CD8-positive, alpha-beta memory T cell (primary cell): ENCODE measurements at places on chromosomes 7 and 10.

DNA sequence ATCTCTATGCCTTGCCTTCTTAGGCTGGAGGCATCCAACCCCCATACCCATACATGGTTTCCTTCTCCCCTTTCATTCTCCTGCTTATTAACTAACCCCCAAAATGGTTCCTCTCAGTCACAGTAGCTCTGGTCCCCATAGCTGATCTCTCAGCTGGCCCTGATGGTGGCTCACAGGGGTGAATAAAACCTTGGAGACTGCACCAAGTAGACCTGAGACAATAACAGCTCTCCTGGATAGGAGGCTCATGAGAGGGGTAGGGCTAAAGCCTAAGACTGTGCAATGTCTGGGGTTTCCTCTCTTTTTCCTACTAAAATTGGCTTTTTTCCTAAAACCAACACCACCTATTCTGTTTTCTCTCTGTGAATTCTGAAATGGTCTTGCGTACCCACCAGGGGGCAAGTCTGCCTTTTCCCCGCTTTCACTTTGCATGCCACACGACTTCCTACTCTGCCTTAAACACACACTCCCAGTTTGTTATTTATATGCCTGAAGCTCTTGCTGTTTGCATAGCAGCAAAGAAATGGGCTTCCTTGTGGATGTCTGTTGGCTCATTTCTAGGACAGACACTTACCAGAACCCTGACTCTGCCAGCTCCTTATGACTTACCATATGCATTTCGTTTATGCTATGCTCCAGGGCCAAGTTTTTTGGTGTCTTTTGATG lies 18.4 kb upstream of the PON1 start:
- no peak for DNase-seq

DNA sequence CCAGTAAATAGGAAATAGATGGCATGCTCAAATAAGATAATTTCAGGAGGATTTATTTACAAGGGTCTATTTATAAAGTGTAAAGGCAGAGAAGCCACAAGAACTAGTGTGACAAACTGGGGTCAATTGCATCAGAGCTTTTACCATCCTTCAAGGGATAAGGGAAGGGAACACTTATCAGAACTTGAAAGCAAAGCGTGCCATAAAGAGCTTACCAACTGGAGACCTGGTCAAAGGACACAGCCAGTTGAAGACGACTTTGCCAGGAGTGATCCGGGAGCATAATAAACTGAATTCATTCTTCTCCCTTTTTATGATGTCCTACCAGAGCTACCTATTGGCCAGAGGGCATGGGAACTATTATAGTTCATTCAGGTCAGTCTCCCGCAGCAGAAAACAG lies 3.2 kb upstream of the PPP1R3A start:
- DNase-seq: no peak

DNA sequence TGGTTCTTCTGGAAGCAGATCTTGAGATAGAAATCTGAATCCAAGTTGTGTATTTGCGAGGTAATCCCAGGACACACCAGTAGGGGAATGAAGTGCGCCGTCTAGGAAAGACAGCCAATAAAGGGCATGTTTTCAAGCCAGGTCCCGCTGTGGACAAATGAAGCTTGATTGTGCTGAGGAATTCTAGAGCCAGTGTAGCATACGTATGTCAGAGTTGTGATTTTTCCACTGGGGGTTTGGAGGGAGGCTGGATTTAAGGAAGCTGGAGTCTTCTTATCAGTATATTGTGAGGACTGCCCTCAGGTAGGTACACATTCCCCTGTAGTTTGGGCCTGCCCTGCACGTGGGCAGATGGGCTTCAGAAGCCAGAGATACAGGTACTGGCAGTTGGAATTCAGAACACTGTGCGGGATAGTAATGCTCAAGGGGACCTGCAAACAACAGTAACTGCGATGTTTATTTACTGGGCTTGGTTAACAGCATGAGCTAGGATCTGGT lies 50.9 kb downstream of the GALNT11 start:
- DNase-seq: no peak

DNA sequence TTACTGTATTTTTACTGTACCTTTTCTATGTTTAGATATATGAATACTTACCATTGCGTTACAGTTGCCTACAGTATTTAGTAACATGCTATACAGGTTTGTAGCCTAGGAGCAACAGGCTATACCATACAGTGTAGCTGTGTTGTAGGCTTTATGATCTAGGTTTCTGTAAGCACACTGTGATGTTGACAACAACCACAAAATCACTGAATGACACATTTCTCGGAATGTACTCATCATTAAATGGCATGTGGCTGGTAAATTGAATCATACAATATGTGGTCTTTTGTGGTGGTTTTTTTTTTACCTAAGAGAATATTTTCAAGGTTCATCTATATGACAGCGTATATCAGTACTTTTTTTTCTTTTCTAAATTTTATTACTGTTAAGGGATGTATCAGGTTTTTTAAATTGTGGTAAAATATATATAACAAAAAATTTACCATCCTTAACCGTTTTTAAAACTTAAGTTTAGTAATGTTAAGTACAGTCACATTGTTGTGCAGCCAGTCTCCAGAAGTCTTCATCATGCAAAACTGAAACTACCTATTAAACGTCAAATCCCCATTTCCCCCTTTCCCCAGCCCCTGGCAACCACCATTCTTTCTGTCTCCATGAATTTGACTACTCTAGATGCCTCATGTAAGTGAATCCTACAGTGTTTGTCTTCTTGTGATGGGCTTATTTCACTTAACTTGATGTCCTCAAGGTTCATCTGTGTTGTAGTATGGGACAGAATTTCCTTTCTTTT lies 21.5 kb downstream of the BTAF1 start:
- no peak for DNase-seq

DNA sequence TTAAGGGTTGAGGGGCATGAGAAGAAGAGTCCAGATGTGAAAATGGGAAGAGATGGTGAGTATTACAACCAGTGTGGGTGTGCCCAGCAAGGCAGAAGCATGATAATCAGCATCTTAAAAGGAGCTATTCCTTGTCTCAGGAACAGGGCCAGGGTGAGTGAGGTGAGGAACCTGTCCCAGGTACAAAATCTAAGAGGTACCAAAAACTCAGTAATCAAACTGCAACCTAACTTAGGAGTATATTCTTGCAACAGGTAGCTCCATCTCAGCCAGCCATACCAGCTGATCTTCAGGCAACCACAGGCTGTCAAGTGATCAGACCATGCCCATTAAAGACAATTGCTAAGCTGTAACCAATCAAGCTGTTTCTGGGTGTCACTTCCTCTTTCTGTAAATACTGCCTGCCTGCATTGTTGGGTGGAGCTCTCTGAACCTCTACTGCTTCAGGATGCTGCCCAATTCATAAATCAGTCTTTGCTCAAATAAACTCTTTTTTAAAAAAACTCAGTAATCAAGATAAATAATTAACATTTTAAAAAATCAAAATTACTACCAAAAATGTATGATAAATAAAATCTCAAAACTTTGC lies 7.4 kb downstream of the KEL start:
- no peak for DNase-seq

GRCh38 chr10:108439397-108439796 lies 1274.9 kb upstream of the SORCS1 start:
- no peak for DNase-seq

DNA sequence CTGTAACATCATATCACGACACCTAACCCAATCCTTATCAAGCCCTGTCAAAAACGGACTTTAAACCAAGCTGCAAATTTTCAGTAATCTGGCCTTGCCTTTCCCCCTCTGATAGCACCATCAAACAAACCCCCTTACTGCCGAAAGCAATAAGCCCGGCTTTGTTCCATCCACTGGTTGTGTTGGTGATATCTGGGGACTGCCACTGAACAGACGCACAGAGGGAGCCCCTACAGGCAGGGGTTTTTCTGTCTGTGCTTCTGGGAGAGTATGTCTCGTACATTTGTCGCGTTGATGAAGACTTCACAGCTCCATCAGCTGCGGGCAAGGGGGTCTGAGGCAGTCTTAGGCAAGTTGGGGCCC lies 550 bp upstream of the PLAU start:
- DNase-seq: no peak

GRCh38 chr10:129021594-129022304 lies 445.3 kb upstream of the MGMT start:
- no peak for DNase-seq

GRCh38 chr7:20298486-20298901 lies 32.2 kb upstream of the ITGB8 start:
- no peak for DNase-seq

DNA sequence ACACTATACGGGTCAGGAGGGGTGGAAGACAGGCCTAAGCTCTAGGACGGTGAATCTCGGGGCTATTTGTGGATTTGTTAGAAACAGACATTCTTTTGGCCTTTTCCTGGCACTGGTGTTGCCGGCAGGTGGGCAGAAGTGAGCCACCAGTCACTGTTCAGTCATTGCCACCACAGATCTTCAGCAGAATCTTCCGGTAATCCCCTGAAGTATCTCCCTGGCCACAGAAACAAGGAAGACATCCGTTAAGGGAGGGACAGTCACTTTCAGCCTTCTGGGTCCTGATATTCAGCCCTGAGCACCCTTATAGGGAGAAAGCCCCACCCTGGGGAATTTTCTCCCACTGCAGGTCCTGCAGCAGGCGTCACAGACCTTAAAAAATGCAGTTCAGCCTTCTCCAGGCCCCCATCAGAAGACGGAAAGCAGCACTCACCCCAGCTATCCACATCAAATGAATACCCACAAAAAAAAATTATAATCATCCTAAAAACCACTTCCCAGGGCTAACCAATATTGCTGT lies 23.2 kb downstream of the PLAC9 start:
- DNase-seq: no peak

DNA sequence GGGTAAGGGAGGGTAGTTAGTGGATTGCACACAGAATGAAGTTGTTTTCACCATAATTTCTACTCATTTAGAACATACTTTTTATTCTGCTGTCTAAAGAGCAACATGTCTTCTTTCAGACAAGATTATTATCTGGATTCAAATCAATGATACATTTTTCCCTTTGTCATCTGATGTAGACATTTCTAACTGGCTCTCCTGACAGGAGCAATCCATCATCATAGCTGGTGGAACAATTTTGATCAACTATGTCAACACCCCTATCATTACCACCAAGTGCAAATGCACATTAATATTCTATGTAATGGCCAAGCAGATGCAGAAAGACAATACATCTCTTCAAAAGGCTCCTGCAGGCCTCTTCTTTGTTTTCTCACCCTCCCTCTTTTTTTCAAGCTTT lies 672.9 kb upstream of the LRRTM3 start:
- no peak for DNase-seq

GRCh38 chr7:112101201-112101846 lies 104.9 kb downstream of the DOCK4 start:
- DNase-seq: no peak

DNA sequence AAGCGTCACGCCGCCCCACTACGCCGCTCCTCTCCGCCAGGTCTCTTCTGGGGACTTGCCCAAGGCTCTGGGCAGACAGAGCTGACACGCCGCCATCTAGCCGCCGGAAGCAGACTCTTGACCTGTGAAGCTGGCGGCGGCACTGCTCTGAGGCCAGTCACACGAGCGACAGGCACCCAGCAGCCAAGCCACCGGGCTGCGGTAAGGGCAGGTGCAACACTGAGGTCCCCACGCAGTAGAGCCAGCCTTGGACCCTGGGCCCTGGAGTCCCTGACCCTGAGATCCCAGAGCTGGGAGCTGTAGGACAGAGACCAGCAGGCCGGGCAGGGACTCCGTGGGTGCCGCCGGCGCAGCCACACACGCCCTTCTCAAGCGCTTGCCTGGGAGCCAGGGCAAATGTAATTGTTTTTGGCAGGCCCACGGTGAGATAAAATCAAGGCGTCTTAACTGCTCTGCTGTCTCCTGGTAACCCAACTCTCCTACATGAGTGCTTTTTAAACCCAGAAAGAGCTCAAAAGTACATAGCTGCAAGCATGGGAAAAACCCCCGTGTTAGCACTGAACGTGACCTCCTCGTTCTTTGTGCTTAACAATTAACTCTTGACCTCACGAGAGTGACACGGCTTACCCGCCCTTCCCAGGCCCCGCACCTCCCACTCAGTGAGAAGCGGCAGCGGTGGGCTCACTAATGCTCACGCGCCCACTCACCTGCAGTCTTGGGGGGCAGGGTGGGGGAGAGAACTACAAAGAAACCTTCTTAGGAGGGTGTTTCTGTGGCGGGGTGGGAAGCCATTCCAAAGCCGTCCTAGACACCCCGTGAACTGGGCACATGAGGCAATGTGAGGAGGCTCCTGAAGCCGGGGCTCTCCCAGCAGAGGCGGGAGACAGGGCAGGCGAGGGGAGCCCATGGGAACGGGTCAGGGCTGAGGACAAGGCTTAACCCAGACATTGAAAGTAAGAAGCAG lies 8.5 kb downstream of the GPER1 start:
- no peak for DNase-seq

GRCh38 chr10:101075775-101076174 lies 14.0 kb downstream of the KAZALD1 start:
- DNase-seq: no peak

DNA sequence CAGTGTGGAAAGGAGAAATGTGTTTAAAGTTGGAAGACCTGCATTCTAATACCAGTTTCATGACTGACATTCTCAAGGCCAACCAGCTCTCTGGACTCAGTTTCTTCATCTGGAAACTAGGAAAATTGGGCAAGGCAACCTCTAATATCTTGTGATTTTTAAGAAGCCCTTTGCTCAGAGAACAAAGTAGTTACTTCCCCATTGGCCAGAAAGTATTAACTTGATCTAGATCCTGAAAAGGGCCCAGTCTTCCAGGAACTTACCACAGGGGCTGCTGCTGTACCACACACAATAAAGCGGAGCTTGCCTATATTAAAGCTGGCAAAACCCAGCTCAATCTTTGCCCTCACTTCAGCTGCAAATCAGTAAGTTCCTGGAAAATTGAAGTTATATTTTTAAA lies 155.6 kb upstream of the ADO start:
- DNase-seq: no peak

DNA sequence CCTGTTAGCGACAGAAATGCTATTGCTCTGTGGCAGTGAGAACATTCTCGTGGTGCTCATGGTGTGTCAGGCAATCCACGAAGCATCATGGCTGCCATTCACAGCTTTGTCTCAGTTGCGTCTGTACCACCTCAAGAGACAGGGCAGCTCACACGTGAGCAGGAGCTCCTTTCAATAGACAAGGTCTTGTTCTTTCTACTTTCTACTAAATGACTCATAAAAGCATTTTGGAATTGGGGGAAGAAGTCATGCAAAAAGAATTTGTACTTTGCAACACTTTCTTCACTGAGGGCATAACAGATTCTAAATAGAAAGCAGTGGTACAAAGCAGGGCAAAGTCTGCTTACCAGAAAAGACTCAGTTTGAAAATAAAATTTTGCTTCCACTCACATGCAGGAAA lies 638.5 kb downstream of the PHTF2 start:
- no peak for DNase-seq

DNA sequence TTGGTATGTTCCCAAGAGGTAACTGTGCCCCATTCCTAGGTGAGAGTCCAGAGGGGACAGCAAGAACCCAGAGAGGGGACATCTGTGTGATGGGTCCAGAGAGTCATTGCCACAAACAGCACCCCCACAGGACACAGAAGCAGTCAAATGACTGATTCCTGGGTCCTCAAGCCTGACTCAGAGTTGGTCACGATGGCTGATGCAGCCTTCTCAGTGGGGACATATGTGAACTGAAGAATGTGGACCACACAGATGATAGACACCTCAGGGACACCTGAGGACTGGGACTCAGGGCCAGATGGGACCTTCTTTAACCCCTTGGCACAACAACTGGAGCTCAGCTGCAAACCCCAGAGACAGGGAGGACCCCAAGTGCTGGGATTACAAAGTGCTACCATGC lies 96.5 kb downstream of the STRA8 start:
- no peak for DNase-seq
